ENCODE measurements at places on chromosomes 2 and 18. TPM values are rescaled to one million over a fixed set of nuclear protein-coding genes. Genes with fewer than 3 reads are reported as not detected.

DNA sequence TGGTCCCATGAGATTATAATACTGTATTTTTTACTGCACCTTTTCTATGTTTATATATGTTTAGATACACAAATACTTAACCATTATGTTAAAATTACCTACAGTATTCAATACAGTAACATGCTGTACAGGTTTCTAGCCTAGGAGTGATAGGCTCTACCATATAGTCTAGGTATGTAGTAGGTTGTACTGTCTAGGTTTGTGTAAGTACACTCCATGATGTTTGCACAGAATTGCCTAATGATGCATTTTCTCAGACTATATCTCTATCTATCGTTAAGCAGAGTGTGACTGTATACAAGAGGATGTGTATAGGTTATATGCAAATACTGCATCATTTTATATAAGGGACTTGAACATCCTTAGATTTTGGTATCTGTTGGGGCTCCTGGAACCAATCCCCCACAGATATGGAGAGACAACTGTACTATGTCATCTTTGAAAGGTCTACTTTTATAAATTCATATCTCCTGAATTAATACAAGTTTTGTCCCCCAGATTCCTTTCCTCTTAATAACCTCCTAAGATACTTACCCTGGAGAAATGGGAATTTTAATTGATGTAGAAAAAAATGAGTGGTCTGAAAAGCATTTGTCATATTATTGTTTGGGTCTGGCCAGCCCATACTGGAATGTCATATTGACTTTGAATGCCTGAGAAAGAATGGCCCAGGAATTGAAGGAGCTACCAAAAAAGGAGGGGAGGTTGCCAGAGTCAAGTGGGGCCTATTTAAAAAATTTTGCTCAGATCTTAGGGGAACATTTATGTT is 36.6 kb downstream of the EHBP1 start:
- DNase-seq, result no peak

GRCh38 chr18:74139411-74139810 is 8.2 kb downstream of the FBXO15 start:
- DNase-seq, result no peak

DNA sequence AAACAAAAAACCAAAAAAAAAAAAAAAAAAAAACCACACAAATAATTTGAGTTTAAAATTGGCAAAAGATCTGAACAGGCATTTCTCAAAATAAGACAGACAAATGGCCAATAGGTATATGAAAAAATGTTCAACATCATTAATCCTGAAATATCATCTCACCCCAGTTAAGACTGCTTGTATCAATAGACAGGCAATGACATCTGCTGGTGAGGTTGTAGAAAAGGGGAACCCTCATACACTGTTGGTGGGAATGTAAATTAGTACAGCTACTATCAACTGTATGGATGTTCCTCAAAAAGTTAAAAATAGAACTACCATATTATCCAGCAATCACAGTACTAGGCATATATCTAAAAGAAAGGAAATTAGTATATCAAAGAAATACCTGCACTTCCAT is 523.1 kb downstream of the XIRP2 start:
- no peak for DNase-seq

BMP10 gene
- not detected for total RNA-seq

DNA sequence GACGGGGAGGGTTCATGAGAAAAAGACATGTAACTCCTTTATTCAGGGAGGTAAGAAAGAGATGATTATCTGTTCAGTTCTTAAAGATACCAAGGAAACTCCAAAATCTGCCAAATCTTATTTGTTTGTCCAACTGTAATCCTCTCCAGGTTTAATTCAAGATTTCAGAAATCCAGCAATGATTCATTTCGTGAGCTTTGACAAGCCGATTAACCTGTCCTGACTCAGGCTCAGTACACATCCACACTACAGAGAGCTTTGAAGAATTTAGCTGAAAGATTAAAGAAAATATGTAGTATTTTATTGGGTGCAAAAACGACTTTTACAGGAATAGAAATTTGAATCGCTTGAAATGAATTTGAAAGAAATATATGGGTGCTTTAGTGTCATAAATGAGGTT is 1.1 kb downstream of the SPAG16 start:
- no peak for DNase-seq

Data from naive thymus-derived CD4-positive, alpha-beta T cell (primary cell).